Smooth muscle cell of the pulmonary artery (primary cell): ENCODE measurements at places on chromosomes 6 and 20. TPM values are rescaled to one million over a fixed set of nuclear protein-coding genes. Genes with fewer than 3 reads are reported as not detected.

Gene CALHM4
- total RNA-seq, result 0.20 TPM in 1 of 2 replicates, not detected in the other

Gene GSTA2
- not detected in 2 replicates for total RNA-seq

Gene HLA-DRA
- total RNA-seq, result 0.07 and 5.2 TPM in 2 replicates

Gene COL9A3
- total RNA-seq, result 0.39 and 0.50 TPM in 2 replicates
